Brain (organoid and tissue), 16 donors: ENCODE measurements at places on chromosomes 11 and 22. TPM values are rescaled to one million over a fixed set of nuclear protein-coding genes. Genes with fewer than 3 reads are reported as not detected.

DNA sequence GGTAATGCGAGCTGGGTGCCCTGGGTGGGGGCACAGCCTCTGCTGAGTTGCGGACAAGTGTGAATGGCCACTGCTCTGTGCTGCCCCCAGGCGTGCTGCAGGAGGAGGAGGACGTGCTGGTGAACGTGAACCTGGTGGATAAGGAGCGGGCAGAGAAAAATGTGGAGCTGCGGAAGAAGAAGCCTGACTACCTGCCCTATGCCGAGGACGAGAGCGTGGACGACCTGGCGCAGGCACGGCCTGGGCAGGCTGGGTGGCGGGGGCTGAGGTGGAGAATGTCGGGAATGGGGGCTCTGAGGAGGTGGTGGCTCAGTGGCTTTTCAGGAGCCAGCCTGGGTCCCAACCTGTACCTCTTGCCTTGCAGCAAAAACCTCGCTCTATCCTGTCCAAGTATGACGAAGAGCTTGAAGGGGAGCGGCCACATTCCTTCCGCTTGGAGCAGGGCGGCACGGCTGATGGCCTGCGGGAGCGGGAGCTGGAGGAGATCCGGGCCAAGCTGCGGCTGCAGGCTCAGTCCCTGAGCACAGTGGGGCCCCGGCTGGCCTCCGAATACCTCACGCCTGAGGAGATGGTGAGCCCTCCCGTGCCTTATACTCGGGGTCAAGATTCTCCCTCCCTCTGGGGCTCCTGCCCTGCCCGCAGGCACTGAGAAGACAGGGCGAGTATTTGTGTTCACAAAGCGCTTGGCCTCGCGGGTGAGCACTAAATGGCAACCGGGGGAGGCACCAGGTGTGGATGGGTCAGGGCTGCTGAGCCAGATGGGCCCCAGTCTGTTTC is 4.6 kb downstream of the SART1 start:
- DNase-seq: no peak

Gene KCNK4
- 3.4 TPM for polyA plus RNA-seq

DNA sequence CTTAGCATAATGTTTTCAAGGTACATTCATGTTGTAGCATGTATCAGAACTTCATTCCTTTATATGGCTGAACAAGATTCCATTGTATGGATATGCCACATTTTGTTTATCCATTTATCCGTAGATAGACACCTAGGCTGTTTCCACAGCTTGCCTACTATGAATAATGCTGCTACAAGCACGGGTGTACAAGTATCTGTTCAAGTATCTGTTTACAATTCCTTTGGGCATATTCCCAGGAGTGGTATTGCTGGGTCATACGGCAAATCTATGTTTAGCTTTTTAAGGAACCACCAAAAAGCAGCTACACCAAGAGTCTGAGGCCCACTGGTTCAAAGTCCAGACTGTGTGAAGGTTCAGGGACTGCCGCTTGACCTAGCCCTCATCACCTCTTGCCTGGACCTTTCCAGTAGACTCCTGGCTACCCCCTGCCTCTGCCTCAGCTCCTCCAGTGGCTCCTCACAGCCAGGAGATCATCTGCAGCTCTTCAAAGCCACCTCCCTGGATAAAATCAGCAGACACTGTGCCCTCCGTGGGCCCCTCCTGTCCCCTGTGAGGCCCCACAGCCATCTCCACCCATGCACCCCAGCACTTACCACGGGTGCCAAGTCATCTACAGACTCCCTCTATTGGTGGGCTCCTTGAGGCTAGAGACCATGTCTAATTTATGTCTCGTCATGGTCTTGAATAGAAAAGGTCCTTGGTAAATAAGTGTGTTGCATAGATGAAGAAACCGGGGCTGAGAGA is 160.3 kb downstream of the MN1 start:
- no peak for DNase-seq

- DNase-seq: no peak
Observed at GRCh38 chr11:2943711-2944118, 14.5 kb upstream of the PHLDA2 start.

DNA sequence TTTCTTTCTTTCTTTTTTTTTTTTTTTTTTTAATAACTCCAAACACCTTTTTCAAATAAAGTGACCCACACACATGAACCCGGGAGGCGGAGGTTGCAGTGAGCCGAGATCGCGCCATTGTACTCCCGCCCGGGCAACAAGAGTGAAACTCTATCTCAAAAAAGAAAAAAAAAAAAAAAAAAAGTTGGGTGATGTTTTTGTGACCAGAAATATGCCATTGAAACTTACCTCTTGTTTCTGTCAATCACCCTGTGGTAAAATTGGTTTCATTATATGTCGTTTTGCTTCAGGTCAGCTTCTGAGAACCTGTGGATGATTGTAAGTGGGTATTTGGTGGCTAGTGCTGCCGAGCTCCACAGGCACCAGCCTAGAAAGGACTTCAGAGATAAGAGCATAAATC is 238.8 kb downstream of the TBC1D22A start:
- DNase-seq: no peak

DNA sequence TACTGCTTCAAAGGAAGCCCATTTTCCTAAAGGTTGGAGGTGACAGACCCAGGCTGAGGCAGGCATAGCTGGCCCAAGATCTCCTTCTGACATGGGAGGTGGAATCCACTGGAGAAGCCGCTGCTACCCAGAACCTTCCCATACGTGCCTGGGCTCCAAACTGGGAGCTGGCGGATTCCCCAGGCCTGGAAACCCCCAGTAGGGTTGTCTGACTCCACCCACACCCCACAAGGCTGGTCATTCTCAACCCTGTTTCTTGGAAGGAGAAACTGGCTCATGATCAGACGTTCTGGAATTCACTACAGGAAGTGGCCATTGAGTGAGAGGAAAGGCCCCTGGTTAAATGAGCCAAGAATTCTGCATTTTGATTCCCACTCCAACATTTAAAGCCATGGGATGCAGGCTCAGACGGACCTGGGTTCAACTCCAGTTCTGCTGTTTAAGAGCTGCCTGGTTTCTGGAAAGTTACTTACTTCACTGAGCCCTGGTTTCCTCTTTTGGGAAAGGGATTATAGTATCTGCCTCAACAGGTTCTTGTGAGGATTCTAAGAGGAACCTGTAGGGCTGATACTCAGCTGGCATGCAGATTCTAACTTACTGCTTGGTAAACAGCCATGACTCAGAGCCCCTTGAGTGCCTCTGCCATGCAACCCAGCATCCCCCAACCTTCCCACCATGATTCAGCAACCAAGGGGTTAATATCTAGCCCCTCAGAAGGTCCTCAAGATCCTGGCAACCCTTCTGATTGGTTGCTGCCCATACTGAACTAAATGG is 19.4 kb upstream of the TSKU start:
- DNase-seq: no peak

Gene CLTCL1
- 13.7 TPM for polyA plus RNA-seq

Gene SLC22A6
- 2.0 TPM for polyA plus RNA-seq

Gene NNMT
- 3.6 TPM for polyA plus RNA-seq

DNA sequence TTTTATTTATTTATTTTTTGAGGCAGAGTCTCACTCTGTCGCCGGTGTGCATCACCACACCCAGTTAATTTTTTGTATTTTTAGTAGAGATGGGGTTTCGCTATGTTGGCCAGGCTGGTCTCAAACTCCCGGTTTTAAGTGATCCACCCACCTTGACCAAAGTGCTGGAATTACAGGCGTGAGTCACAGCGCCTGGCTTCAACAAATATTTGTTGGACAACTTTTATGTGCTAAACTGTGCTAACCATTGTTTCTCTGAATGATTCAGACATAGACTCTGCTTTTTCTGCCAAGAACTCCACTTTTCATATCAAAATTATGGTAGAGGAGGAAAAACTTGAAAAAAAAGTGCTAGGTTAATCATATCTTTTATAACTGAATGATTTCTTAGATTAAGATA is 36.3 kb downstream of the MMP7 start:
- DNase-seq: no peak

Gene NAV2
- 5.8 TPM for polyA plus RNA-seq

DNA sequence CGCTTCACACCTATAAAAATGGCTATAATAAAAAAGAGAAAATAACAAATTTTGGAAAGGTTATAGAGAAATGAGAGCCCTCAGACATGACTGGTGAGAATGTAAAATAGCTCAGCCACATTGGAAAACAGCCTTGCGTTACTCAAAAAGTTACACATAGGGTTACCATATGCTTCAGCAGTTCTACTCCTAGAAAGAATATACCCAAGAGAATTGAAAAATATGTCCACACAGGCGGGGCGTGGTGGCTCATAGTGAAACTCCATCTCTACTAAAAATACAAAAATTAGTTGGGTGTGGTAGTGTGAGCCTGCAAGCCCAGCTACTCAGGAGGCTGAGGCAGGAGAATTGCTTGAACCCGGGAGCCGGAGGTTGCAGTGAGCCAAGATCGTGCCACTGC is 7.6 kb upstream of the JHY start:
- DNase-seq: no peak

Gene TNNT3
- polyA plus RNA-seq: 0.58 TPM

DNA sequence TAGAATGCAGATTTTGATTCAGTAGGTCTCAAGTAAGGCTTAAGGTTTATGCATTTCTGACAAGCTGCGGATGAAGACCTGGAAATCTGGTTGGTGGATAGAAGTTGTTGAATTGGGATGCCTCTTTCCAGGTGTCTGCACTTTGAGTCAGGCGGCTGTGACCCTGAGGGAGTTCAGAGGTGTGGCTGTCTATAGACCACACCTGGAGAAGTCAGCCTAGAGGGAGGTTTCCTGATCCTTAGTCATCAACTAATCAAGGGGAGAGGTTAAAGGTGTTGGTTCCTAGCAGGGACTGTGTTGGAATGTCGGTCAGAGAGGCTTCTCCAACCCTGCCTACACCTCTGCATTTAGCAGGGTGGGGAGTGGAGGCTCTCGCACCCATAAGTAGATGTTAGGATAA is 8.0 kb downstream of the GLB1L2 start:
- no peak for DNase-seq

- no peak for DNase-seq
Observed at GRCh38 chr11:105447936-105448702, 161.8 kb upstream of the GRIA4 start.

- peak; percentile 15 for DNase-seq
Observed at GRCh38 chr11:67118181-67118766, 789 bp upstream of the KDM2A start.

DNA sequence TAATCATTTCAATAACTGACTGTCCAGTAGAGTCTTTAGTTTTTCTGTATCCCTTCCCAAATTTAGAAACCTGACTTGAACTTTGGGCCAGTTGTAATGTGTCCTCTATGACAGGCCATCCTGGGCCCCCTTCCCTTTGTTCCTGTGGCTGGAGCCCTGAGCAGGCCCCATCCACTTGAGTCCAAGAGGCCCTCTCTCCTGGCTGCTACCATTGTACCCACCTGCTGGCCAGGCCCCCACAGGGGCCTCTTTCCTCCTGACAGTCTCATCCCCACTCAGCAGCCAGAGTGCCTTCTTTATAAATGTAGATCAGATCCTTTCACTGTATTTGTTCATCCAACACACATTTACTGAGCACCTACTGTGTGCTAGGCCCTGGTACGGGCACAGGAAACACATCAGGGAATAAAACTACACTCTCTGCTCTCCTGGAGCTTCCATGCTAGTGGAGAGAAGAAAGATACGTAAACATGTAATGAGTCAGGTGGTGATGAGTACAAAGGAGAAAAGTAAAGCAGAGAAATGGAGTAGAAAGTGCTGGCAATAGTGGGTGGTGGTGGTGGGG is 2.7 kb upstream of the LRP5 start:
- DNase-seq: no peak

- DNase-seq: no peak
Observed at GRCh38 chr22:17063411-17064106, 21.2 kb upstream of the IL17RA start.
